ENCODE measurements at places on chromosomes 3 and 15.

- no peak for DNase-seq
Measured at GRCh38 chr15:66287461-66288057, 5.8 kb upstream of the DIS3L start.

DNA sequence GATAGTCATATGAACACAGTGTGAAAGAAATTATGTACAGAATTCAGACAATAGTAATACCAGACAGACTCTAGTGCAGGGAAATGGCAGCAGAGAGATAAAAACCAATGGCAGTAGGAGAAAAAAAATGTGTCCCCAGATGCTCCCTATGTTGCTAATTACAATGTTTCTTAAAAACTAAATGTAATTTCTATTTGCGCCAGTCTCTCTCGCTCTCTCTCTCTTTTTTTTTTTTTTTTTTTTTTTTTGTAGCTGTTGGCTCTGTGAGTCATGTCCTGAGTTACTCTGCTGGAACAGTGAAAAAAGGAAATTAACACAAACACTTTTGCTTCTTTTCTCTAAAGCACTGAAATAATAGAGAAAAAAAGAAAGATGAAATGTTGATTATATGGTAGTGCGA is 871.9 kb downstream of the GBE1 start:
- no peak for DNase-seq

- DNase-seq = no peak
Measured at GRCh38 chr3:6785726-6786125, 75.2 kb upstream of the GRM7 start.

GRCh38 chr3:57963811-57964346 is 44.3 kb upstream of the FLNB start:
- no peak for DNase-seq

DNA sequence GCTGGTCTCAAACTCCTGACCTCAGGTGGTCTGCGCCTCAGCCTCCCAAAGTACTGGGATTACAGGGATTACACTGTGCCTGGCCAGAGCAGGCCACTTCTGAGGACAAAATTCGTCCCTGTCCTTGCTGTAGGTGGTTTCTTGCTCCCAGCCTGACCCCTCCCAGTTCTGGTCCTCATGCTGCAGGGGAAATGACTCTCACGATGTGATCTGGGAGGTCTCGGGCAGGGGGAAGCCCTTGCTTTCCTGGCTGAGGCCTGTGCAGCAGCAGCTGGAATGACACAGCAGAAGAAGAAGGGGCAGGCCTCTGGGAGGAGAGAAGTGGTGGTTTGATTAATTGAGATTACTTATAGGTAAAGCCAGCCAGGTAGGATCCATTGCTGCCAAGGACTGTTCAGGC is 39.3 kb downstream of the MEGF11 start:
- DNase-seq = no peak

GRCh38 chr3:175659670-175660350 is 800.7 kb downstream of the NAALADL2 start:
- no peak for DNase-seq

DNA sequence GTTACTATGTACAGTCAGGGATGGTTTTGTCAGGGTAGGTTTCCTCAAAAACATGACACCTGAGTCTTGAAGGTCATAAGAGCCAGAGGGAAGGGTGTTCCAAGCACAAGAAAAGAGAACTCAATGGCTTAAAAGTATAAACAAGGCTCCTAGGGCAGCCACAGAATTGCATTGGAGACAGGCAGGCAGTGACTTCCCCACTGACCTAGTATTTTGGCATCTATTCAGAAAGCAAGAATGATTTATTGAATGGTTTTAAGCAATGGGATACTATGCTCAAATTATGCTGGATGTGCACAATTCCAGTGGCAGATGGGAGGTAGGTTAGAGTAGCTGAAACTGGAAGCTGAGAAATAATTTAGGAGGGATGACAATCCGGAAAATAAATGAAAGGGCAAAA is 54.0 kb downstream of the TSC22D2 start:
- no peak for DNase-seq

DNA sequence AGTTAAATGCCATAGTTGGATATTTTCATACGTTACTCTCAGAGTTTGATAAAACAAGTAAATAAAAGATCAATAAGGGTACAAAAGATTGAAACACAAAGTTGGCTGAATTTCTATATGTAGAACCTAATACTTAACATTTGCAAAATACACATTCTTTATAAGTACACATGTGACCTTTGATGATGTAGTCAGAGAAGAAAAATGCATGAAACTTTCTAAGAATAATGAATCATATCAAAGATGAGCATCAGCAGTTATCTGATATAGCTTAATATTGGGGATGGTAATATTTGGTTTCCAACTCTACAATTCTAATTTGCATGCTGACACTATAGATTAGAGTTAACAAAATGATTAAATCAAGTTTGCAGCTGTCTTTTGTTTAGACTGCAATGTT is 188.0 kb upstream of the TGFBR2 start:
- DNase-seq = no peak

DNA sequence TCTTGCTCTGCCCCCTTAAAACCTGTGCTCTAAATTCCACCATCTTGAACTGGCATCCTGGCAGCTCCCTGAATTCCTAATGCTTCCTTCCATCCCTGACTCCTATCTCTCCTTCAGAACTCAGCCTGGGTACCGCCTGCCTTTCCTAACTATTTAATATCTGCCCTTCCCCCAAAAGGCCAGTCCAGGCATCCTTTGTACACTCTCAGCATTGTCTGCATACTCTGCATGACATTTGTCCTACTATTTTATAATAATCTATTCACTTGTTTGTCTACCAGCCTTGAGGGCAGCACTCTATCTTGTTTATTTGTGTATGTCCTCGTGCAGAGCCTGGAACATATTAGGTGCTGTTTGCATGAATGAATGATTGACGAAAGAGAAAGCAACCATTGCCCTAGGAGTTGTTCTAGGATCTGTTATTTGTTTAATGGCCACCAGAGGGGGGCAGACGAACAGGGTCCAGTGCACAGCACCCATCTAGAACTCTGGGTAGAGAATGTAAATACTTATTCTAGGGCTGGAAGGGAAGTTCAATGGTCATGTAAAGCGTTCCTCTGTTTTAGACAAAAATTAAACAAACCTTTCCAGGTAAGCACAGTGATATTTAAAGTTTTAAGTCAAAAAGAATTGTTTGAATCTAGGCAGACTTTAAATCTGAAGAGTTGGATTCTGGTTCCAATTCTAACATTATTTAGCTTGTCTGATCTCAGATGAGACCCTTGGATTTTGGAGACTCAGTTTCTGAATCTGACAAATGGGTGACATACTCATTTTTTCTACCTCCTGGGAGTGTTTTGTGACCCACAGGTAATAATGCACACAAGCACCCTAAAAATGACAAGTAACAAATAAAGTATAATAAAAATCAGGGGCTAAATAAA is 125.8 kb upstream of the GALNT15 start:
- no peak for DNase-seq

GRCh38 chr15:74006774-74007639 is 12.5 kb downstream of the PML start:
- no peak for DNase-seq

DNA sequence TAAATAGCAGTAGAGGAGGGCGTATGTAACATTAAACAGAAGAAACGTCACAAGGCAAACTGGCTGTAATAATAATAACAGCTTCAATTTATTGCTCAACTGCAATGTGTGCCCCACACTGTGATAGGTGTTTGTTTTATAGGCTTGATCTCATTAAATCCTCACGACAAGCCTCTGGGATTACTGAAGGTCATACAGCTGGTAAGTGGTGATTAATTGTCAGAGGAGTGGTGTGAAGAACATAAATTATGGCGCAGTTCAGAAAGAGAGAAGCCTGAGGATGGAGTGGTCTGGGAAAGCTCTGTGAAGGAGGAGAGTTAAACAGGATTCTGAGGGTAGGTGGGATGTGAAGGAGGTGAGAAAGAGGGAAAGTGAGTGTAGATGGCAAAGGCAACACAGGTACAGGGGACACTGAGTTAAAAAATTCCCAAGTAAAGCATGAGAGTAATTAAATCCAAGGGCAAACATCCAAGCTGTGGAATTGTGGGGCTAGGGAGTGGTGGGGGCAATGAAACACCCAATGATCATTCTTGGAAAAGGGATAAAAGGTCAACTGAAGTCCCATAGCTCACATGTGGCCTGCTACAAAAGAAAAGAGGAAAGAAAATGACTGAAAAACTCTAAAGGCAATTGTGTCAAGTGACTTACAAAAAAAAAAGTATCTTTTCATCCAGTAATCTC is 16.5 kb upstream of the GLCE start:
- DNase-seq = no peak

DNA sequence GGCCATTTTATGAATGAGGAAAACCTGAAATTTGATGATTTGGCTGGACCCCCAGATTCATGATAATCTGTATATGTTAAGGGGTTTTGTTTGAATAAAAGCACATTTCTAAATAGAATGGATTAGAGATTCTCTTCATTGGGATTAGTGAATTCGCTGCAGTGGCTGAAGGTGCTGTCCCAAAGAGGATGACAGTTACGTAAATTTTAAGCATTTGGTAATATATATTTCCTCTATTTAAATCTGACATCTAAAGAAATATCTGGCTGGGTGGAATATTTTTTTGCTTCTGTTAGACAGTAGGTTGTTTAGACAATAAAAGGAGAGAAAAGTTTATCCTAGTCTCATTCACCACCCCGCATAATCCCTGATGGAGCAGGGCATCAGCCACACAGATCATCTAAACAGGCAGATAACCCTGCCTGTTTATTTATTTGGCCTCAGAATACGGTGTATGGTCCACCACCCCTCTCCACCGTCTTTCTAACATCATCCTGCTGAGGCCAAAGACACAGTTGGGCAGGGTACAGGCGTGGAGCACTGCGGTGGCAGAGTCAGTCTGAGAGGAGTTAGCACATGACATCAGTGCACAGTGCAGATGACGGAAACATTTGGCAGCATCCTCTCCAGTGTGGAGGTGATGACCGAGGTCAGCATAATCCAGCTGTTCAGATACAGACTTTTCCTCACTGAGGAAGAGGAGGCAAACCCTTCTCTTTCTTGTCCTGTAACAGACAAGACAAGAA is 20.4 kb upstream of the NFKBIZ start:
- DNase-seq = no peak

GRCh38 chr3:22885574-22886341 is 317.4 kb upstream of the UBE2E2 start:
- DNase-seq = no peak

DNA sequence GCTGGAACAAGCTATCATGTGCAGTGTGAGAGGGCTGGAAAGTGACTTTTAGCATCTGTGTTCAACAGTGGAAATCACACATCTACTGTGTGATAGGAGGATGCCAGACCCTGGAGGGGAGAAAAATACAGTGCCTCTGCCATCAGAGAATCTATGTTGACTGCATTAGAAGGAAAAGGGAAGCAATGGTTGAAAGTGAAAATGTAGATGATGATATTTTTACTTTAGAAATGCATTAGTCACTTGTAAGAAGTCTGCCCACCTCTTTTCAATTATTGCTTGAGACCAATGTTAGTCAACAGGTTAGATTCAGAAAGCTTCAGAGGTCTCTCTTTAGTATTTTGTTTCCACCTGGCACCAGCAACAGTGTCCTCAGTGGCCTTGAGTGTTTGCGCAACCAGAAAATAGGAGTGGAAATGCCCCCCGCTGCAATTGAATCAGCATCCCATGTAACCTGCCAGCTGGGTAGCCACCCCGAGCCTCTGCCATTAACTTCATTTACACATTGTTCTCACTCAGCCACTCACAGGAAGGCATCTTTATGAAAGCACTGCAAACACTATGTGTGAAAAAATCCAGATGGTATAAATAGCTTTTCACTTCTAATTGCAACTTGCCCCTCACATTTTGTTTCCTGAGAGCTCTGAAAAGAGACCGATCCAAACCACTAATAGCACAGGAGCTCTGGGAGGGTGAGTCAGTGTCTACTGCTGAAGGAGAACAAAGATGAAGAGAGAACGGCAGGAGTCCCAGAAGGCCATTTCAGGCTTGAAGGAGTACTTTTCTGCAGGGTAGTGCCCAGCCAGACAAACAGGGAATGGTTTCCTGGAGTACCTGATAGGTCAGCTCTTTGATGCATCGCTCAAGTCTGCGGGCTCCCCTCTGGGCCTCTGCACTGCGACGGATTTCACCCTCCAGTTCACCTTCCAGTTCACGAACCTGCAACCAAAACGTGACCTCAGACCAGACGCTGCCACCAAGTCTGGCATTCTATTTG is 92.1 kb downstream of the HHLA2 start:
- DNase-seq = no peak

DNA sequence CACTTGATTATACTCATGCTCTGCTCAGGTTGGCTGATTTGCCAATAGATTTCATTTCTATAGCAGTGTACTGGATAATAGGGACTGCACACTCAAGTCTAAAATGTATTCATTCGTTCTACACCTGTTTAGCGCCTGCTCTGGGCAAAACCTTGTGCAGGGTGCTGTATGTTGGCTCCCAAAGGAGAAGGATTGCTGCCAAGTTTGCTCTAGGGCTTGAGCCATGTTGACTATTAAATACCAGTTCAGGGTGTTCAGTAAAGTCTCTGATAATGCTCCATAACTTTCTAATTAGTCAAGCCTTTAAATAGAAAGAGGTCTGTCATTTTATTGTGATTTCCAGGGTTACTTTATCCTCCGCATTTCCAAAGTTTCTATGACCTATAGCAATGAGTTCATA is 470.2 kb downstream of the MAGI1 start:
- no peak for DNase-seq

- DNase-seq = no peak
Measured at GRCh38 chr3:44795197-44795596, 33.6 kb downstream of the KIF15 start.

- no peak for DNase-seq
Measured at GRCh38 chr3:128466840-128467541, at the start of gene DNAJB8. Gene DNAJB8, minus strand, starts transcription at chr3:128466890. Its CDS starts 3,645 bp downstream, at chr3:128463245.

DNA sequence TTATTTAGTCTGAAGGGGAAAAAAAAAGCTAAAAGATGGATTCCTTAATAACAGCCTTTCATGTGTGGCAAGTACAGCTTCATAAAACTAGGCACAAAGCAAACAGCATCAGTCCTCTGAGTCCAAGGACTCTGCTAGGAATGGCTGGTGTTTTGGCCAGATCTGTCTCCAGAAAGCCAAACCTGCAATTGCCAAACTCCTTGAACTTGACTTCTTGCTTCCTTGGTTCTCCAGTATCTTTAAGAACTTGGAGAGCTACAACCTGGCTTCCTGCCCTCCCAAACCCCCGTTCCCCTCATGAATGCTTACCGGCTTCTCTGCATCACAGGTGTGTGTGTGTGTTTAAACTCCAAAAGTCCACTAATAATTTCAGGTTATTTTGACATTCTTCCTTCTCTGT is 1.6 kb upstream of the PLOD2 start:
- DNase-seq = no peak
